ENCODE measurements at places on chromosomes 13 and 19.

GRCh38 chr19:10691178-10691881 is 9.9 kb upstream of the QTRT1 start:
- DNase-seq = no peak

- DNase-seq = no peak
These were observed 3.9 kb upstream of the ACOD1 start for GRCh38 chr13:76944456-76944855.

DNA sequence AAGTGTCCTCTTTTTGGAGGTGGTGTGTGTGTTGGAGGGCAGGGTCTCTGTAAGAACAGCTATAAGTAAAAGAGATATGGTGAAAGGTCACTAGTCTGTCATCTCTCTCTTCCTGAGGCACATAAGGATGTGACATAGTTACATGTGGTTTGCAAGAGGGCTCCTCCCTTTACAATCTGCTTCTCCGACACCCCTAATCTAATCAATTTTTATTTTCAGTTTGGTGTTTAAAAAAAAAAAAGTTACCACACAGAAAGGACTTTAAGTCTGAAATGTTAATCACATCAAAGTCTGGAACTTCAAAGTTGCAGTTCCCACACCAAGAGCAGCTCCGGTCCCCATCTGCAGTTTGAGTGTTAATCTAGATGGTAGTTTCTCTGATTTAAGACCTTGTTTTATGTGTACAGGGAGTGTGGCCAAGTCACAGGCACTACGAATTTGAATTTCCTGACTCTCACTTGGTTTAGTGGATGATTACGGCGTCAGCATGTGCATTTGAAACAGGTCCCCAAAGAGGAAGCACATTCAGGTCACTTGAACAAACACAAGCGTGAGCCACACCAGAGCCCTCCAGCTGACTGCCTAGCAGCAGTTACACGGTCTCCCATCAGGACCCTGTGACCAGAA is 53.1 kb downstream of the FOXO1 start:
- no peak for DNase-seq

DNA sequence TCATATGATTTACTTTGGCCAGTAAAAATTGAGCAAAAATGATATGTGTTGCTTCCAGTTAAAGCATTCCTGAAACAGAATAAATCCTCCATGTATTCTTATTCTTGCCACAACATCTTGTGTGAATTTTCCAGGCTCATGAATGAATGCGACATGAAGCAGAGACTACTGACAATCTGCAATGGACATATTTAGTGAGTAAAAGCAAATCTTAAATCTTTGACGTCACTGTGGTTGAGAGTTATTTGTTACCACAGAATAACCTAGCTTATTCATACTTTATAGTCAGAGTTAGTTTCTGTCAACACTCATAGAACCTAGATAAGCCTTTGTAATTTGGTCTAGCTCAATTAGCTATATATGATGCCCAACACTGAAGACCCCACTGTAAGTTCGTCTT is 1443.1 kb downstream of the PCDH9 start:
- DNase-seq = no peak

GRCh38 chr13:99363391-99363790 is 56.2 kb upstream of the GPR183 start:
- DNase-seq = no peak

GRCh38 chr19:47663911-47664771 is 49.1 kb upstream of the EHD2 start:
- DNase-seq = no peak

DNA sequence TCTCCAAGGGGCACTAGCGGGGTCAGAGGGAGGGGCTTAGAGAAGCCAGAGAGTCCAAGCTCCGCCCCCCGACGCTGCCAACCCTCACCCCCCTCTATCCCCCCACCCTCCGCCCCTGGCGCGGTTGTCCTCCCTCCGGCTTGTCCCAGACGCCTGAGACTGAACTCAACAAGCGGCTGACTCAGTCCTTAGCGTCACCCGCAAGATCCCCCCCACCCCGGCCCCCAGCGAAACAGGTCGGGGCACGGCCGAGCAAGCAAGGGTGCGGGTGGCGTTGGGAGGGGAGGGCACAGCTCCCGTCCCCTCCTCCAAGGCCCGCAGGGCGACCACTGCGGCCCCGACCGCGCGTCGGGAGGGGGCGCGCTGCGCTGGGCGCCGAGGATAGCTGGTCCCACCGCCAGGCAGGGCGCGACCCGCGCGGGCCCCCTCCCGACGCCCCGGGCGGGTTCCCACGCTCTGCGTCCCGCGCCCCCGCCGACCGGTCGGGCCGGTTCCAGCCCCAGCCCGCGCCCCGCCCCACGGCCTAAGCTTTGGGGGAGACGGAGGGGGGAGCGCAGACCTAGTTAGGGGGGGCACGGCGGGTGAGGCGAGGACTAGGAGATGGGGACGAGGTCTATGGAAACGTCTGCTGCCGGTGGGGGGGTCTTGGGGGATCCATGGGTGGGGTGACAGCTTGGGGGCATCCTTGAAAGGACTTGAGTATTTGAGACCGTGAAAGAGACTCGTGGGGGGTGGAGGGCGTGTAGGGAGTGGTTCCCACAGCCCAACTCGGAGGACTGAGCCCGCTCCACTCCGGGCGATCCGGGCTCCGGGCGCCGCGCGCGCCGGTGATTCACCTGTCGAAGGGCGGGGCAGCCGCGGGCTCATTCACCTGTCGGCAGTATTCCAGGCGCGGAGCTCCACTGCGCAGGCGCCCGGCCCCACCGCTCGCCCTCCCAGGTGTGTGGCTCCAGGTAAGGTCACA is 5.1 kb downstream of the NOTCH3 start:
- DNase-seq = no peak

GRCh38 chr19:15532779-15533521 is 24.6 kb downstream of the CYP4F22 start:
- DNase-seq = no peak

DNA sequence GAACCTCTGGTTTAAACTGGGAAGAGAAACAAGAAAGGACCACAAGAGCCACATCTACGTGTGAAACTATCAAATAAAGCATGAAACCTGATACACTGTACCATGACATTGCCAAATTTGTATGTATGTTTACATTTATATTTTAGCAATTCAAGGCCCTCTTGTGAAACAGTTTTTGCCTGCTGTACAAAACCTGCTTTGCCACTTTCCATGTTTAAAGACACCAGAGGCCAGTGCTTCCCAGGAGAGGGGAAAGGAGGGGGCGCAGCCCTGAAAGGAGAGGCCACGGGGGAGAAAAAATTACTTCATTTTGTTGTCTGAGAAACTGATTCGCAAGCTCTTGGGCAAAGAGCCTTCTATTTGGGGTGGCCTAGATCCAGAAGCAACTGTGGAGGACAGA is 124.8 kb downstream of the DCLK1 start:
- DNase-seq = no peak

DNA sequence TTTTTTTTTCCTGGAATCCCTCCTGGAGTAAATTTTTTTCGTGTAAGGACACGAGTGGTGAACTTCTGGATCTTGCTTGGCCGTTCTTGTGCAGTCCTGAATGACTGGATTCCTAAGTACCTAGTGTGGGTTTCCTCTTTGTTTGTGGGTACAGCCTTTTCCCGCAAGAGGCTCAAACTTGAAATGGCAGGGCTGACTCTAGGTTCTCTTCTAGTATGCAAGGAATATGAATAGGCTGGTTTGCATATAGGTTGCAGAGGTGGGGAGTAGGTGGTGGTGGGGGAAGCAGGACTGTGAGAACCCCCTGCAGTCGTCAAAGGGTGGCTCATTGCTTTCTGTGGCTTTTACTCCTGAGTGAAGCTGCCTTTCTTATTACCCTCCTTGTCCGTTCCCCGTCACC is 13.6 kb downstream of the UBAC2 start:
- no peak for DNase-seq

DNA sequence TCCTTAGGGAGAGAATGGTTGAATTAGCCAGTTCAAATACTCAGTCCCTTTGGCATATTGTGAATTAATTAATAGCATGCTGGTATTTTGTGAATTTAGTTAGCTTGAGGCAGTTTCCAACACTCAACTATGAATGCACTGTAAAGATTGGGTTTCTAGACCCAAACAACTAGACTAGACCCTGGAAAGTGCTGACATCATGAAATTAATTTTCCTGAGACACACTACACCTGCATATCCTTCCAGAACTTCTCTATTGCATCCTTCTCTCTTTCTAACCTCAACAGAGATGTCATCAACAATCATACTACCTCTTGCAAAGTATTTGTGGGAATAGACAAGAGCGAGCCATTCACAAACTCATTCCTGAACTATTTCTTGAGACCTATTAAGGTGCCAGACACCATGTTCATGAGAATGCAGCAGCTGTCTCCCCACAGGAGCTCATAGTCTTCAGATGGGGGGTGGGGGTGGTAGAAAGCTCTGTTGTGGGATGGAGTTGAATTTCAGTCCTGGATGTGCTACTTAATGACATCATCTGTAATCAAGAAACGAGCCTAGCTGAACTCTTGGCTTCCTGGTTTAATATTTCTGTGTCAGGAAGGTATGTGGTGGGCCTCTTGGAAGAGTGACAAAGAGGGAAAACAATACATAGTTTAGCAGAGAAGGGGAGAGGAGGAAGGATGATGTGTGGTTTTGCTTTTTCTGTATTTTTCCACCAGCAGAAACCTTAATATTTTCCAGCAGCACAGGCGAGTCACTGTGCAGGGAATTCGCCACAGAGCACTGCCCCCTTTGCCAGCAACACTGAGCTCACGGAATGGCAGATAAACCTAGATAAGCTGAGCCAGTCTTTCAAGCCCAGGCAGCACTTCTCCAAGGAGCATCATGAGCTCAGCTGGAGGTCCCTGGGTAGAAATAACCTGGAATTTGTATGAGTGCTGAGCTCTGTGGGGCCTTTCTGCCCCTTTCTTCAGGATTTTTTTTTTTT is 53.1 kb upstream of the CYSLTR2 start:
- DNase-seq = no peak

DNA sequence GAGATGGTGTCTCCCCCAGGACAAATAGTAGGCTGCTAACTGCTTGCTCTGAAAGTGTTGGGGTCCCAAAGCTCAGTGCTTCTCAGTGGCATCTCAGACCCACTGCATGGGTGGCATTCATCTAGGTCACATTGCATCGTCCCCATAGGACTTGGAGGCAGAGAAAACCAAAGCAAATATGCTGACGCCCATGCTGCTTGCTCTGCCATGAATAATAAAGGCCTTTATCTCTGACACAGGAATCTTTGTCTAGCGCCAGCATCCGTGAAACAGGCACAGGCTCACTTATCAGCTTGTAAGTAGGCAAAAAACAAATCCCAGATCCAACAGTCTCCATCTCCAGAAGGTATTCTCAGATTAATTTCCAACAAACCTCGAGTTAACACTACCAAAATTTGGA is 18.9 kb upstream of the IPO5 start:
- no peak for DNase-seq

GRCh38 chr13:106626473-106626872 is 58.5 kb upstream of the ARGLU1 start:
- DNase-seq = no peak

GRCh38 chr19:8578642-8579265 is 1.5 kb upstream of the MYO1F start:
- DNase-seq = peak; percentile 57

GRCh38 chr19:48319647-48320541 is 5.5 kb upstream of the EMP3 start:
- peak; percentile 44 for DNase-seq

DNA sequence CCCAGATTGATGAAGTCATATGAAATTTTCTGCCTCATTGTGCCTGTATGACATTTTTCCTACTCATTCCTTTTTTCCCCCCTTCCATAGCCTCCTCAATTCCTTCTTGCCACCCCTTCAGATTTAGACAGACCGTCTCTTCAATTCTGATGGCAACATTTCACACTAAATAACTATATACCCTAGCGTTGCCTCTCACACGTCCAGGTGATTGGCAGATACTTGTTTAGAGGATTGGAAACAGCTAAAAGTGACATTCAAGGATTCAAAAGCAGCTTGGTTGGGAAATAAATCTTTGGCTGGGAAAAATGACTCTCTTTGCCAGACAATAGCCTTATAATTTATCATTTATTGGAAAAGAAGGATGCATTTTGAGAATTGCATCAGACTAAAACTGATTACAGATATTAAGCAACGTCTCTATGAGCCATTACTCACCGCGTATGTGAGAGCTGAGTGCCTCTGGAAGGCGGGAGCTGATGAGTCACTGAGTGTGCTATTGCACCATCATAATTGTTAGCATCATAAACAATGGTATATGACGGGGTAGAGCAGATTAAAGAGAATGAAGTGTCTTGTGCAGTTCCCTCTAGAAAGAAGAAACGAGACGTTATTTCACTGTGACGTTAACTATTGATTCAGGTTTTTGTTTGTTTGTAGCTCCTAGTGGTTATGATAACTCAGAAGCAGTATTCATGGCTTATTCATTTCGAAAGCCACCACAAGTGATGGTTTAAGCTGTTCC is 61.1 kb upstream of the FAM216B start:
- no peak for DNase-seq

DNA sequence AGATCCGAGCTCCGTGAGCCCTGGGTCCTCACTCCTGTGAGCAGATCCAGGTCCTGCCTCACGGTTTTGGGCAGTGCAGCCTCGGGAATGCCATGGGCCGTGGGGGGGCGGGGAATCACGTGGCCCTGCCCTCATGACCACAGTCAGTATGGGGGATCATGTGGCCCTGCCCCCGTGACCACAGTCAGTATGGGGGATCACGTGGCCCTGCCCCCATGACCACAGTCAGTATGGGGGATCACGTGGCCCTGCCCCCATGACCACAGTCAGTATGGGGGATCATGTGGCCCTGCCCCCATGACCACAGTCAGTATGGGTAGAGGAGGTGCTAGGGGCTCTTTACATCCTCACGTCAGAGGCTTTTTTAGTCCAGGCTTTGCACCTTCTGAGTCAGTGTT is 64.3 kb upstream of the F7 start:
- DNase-seq = no peak

DNA sequence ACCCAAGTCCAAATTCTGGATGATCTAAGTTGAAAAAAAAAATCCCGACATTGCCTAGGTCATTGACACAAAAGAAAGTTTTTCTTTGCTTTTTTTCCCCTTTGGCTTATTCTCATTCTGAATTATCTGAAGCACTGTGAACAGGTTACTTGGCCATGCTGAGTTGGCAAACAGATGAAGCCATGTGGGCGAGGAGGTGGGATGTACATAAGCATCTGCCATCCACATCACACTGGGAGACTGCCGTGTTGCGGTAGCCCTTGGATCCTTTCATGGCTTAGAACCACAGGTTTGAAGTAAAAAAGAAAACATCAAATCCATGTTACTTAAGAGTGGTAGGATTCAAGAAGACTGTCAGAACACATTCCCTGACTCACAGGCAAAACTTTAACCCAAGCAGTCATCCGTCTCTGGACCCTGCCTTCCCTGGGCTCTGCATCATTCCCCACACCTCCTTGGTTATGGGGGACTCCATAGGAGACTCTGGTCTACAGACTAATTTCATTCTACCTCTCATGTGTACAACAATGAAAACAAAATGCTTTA is 242.5 kb upstream of the SERP2 start:
- no peak for DNase-seq

GRCh38 chr19:35033067-35034004 is 3.1 kb downstream of the SCN1B start:
- no peak for DNase-seq

GRCh38 chr13:57286511-57287098 is 119.6 kb downstream of the PRR20E start:
- DNase-seq = no peak

Measured in NT2/D1 (cell line).